ENCODE measurements at places on chromosomes 11 and 22. TPM values are rescaled to one million over a fixed set of nuclear protein-coding genes. Genes with fewer than 3 reads are reported as not detected.

- DNase-seq: peak; percentile 91
Measured at GRCh38 chr11:112289588-112290492, 29.2 kb upstream of the PLET1 start.

DNA sequence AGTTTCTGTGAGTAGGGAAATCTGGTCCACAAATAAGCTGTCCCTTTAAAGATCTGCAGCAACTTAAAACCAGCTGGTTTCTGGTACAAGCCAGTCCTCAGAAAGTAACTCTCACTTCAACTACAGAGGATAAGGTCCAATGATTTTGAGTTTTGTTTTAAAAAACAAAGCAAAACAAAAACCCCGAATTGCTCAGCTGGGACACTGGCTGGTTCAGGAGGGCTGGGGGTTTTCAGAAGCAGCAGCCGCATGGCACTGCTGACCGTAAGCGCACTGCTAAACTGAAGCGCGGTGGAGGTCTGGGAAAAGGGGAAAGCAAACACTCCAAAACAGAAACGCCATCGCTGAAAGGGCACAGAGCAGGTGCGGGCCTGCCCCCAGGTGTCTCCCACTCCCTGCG, 59.7 kb downstream of the MICAL3 start:
- no peak for DNase-seq

GRCh38 chr11:72722050-72722748, 30.0 kb downstream of the ARAP1 start:
- peak; percentile 85 for DNase-seq

DNA sequence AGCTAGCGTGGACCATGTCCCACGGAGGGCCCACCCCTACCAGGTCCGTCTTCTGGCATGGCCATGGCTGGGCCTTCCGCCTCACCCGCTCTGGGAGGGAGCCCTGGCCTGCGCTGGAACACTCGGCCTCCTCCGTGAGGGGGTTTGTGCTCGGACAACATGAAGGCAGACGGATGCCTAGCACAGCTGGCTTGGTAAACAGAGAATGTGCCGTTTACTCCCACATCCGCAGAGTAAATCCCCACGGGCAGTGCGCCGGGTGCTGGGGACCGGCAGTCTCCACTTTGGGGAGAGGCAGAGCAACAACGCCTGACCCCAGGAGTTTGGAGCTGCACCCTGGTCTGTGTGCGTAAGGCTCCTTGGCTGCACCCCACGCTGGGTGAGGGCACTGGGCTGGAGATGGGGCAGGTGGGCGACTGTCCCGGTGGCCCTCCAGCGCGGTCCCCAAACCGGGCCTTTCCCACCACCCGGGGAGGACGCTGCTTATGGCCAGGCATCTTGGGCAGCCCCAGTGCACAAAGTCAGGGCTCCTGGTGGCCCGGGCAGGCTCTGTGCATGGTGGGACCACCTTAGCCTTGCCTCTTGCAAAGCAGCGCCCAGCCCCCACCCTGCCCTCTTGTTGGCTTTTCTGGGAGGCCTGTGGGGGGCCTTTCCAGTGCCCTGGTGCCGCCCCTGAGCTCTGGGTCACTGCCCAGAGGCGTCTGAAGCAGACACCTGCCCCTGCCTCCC, 30.7 kb upstream of the MUC5AC start:
- DNase-seq: no peak

DNA sequence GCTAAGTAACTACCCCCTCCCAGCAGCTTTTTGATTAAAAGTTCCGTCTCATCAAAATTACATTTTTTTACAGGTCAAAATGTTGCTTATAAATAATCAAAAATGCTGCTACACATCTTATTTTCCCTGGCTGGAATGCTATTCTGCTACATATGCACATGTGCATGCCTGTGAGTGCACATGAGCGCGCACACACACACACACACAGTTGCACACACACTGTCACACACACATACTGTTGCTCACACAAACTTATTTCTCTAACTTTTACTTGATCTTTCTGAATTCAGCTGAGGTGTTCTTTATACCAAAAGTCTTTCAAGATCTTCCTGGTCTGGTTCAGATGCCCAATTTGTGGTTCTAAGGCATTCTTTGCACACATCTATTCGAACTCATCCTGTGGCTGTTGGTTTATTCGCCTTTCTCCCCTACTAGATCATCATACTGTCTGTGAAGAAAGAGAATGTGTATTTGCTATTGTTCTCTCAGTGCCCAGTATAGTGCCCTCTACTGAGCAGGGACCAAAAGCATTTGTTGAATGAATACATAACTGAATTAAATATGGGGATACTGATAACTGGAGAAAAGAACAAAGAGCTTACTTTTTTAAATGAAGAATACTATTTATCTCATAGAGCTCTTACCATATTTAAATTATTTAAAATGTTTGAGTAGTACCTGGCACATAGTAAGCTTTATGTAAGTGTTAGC, 68.1 kb upstream of the CCDC179 start:
- no peak for DNase-seq

DNA sequence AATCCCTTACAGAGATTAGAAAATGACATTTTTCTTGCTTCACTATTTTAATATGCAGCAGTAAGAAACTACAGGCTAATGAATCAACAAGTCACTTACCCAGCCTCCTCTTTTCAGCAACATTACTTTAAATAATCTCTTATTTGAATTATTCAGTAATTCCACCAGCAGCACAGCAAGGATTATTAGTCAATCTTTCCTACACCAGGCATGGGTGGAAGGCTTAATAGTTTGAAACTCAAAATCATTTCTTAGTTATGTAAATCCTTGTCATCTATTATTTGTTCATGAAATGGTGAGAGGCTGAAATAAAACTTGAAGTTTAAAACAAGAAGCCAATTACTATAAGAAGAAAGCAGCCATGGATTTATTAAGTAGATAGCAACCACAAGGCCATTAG, 530.5 kb downstream of the KCNA4 start:
- DNase-seq: no peak

- DNase-seq: no peak
Measured at GRCh38 chr11:128535468-128536457, 51.6 kb downstream of the ETS1 start.

Gene FKBP2
- total RNA-seq: 19.5 TPM

Gene ZNF280A
- total RNA-seq: not detected

Gene SPDYC
- total RNA-seq: not detected

Gene PNPLA5
- not detected for total RNA-seq

Gene GP1BB
- not detected for total RNA-seq

Gene HBB
- total RNA-seq: 67.5 TPM

Gene EMID1
- 0.34 TPM for total RNA-seq
